NCI-H1092 (cell line): ENCODE measurements at places on chromosomes 2 and 18.

DNA sequence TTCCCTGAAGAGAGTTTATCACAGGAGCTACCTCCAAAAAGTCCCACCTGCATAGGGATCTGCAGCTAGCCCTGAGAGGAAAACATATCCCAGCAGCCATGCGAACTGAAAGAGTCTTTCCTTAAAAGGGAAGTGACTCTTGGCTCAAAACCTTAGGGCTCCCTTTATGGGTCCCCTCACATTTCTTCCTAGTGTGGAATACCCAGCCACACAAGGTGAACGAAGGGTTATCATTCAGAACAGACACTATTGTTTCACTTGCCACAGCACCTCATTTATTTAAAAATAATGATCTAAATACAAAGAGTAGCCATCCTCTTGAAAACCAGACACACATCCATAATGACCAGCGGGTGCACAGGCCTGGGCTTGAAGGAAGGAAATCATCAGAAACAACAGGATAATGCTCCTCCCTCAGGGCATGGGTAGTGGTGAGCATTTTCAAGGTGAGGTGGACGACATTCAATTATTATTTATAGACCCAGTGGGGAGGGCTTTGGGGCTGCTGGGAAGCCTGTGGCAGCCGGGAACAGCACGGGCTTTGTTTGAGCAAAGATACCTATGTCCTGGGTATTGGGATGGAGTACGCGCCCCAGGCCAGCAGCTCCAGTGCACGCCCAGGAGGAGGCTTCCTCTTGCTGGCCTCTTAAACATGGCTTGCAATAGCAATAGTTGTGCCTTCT, 119.0 kb upstream of the ITGA6 start:
- no peak for DNase-seq

DNA sequence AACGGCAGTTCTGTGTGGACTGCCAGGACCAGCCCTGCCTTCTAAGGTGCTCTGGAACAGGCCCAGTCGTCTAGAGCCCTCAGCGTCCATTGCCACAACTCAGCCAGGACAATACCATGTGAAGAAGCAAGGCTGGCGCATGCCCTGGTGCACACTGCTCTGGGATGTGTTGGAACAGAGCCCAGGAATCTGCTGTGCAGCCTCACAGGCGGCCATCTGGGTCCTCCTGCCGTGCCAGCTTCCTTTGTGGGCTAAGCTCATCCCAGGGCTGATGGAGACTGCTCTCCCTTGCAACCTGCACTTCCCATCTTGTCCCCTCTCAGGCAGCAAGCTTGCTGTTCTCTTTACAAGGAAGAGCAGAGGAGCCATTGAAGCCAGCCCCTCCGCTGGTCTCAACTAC, 246.4 kb upstream of the PXDN start:
- DNase-seq: peak; percentile 27

GRCh38 chr2:231673348-231673770, 35.0 kb upstream of the PTMA start:
- no peak for DNase-seq

DNA sequence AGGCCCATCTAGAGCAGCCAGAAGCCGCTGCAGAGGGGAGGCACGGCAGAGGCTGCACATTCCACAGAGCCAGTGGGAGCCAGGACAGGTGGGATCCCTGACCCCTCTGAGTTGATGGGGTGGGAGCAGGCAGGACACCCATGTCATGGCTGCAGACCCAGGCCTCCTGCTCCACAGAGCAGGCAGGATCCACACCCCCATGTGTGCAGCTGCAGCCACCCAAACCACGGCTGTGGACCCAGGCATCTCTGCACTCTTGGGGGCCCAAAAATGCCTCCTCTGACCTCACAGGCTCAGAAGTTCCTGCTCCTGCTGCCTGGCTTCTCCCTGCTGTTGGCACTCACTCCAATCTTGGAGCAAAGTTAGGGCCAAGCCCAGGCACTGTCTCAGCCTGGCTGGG, 112.3 kb upstream of the TMEM18 start:
- no peak for DNase-seq

DNA sequence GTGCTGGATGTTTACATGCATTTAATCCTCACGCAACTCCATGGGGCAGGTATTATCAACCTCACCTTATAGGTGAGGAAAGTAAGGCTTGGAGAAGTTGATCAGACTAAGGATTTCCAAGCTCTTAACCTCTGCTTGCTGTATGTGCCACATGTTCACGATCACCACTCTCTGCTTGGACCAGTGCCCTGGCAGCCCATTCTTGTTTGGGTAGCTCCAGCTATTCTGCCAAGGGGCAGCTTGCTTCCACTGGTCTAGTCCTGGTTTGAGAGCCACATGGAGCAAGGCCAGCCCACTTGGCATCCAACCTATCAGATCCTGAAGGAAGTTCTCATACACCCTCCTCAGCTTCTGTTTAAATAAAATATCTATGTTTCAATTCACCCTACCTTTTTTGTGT, 14.3 kb downstream of the PLB1 start:
- no peak for DNase-seq

GRCh38 chr18:23684515-23685197, 4.6 kb upstream of the LAMA3 start:
- DNase-seq: no peak

DNA sequence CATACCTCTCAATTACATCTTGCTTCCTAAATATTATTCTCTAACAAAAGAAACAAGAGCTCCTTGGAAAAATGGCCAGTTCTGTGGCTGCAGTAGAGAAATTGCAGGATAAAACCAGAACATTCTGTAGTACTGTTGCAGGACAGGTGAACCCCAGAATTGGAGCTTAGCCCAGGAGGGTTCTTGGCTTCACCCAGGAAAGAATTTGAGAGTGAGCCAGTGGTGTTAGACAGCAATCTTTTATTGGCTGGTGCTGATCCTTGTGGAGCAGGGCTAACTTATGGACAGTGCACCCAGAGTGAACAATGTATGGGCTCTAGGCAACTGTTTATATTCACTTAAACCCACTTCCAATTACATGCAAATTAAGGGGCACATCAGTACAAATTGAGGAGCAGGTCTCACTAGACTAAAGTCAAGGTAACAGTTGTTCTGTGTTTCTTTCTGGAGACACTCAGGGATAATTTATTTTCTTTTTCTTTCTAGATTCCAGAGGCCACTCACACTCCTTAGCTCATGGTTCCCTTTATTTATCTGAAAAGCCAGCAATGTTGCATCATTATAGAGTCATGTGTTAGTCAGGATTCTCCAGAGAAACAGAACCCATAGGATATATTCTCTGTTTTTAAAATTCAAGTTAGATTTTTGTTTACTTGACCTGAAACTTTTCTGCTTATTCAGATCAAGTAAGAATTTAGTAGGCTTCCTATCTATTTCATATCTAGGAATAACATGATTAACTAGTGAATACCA, 348.1 kb downstream of the CCDC85A start:
- DNase-seq: no peak

DNA sequence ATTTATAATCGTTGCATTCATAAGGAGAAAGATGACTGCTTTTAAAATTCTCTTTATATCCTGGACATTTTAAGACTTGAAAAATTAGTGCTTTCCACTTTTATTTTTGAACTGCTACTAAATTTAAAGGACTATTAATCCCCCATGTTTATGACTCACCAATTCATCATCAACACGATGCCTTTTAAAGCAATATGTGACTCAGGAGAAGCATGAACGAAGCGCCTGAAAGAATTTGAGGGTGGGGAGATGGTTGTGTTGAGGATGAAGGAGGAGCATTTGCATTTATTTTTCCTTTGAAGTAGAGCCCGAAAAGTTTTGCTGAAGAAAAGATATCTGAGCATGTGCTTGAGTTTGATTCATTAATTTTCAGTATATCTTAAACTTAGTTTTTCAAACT, 192.2 kb upstream of the LRRTM1 start:
- DNase-seq: no peak

DNA sequence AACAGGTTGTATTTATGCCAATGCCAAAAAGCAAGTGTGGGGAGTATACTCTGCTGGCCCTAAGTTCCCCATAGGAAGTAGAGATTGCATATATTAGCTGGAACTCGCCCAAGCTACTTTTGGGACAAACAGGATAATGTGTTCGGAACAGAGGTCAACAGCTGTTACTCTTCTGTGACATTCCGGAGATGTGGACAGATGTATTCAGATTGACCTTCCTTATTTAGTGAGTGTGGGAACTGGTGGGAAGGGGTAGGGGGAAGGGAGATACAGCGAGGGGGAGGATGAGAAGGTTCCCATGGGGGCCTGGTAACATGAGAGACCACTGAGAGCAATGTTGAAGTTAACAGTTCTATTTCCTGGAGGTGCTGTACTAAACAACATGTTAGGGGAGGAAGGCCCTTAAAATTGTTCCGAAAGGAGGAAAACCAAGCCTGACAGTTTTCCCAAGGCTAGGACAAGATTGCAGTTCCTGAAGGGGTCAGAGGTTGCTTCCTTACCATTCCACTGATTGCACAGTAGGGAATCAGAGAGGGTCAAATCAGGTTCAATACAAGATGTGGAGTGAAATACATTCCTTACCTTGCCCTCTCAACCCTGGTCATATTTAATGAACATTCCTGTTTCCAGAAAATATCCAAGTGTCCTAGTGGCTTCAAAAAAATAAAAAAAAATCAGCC, 14.3 kb upstream of the CD28 start:
- no peak for DNase-seq

GRCh38 chr2:177254433-177255226, 9.9 kb downstream of the NFE2L2 start:
- DNase-seq: no peak

DNA sequence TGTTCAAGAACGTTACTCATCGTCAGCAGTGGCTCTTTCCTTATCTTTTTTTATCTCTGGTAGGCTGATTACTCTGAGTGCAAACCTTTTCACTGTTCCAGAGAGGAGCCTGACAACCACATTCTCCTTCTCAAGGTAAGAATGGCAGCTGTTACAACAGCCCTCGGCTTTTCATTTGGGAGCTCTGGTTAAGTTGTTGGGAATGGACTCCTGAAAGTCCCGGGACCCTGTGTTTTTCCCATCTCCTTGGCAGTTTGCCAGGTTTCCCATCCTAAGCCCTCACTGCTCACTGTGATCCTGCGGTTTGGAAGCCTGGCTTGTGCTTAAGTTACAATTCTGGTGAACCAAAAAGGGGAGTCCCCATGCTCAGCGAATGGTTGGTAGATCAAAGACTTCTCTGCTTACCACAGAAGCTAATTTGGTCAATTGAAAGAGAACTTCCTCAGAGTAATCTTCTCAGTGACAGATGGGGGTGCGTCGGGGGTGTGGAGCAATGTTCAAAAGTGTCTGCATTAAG, 122.3 kb downstream of the LYPD6B start:
- no peak for DNase-seq

DNA sequence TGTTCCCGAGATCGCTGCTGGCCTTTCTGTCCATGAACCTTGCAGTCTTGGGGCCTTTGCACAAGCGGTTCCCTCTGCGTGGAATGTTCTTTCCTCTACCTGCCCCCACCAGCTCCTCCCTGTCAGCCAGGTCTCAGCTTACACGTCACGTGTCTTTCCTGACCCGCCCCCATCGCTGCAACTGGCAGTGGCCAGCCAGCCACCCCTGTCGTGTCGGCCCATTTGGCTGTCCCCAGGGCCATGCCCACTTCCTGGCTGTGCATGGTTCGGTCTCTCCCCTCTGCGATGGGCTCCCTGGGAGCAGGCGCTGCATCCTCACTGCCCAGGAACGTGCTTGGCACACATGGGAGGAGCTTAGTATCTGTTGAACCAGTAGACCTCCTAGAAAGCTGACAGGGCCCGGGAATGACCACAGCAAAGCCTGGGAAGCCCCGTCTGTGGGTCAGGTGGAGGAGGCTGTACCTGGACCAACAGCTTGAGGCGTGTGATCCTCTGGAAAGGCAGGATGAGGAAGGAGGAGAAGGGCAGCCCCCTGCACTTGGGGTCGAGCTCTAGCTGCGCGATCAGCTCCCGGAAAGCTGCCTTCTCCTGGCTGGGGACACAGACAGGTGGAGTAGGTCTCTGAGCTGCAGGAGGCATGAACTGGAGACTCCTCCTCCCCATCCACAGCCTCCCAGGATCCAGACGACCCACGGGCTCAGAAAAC, 21.0 kb downstream of the SNORC start:
- no peak for DNase-seq

- no peak for DNase-seq
Measured at GRCh38 chr2:54771166-54771885, 47.9 kb downstream of the EML6 start.

GRCh38 chr2:171227066-171227782, 66.5 kb upstream of the TLK1 start:
- no peak for DNase-seq

GRCh38 chr2:216665242-216665641, 30.1 kb downstream of the IGFBP5 start:
- DNase-seq: no peak

DNA sequence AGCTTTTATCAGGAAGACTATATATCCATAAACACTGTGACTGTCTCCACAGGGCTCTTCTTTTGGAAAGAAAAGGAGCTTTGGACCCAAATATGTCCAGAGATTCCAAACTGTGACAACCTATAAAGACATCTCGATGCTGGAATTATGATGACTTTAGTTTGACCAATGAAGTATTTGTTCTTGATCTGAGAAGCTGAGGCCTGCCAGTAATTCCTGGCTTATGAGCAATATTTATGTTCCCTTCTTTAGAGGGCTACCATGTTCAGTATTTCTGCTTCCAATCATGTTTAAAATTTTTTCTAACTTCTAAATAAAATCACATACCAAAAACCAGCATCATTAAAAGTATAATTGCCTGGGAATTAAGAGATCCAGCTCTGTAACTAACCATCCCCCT, 41.1 kb downstream of the FEZ2 start:
- DNase-seq: no peak

GRCh38 chr2:10035633-10036032, 7.7 kb upstream of the KLF11 start:
- DNase-seq: no peak

- no peak for DNase-seq
Measured at GRCh38 chr2:211477537-211478275, 921.3 kb downstream of the CPS1 start.

DNA sequence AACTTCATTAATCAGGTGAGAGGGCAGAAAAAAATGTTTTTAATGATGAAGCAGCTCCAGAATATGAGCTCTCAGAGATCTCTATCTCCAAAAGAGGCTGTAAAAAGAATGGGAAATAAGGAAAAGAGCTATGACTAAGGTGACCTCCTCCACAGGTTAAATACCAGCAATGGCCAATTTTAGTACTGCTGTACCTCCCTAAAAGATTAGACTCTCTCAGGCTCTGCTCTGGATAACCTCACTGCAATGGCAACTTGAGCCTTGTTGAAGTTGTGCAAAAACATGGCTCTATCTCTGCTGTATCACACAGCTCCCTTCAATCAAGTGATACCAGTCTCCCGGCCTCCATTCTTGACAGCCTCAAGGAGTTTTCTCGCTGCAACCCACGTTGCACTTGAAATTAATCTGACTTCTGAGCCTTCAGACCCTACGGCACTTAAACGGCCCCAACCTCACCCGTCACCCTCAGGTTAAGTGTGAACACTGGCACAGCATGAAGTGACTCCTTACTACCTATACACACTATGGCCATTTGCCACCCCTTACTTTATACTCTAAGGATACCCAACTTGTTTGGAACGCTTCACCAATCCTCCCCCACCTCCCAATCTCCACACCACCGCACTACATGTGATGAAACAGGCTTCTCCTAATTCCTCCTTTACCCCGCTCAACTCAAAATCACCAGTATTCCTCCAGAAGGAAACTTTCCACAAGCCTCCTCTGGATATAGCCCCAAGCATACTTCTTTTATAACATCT, 36.3 kb downstream of the SMAD2 start:
- no peak for DNase-seq

- no peak for DNase-seq
Measured at GRCh38 chr2:16664809-16665747, 556 bp downstream of the CYRIA start.

GRCh38 chr2:143686585-143687164, 557.5 kb downstream of the ARHGAP15 start:
- no peak for DNase-seq

GRCh38 chr2:205959521-205959920, 126.5 kb downstream of the INO80D start:
- DNase-seq: no peak

- DNase-seq: no peak
Measured at GRCh38 chr18:22385718-22386117, 32.0 kb downstream of the CTAGE1 start.
